ENCODE measurements at places on chromosomes 6 and 20.

- H3K27ac ChIP-seq = no peak overlapping the region
- H3K4me1 ChIP-seq = no peaks in the 10 kb centered on the region
- no peaks in the 10 kb centered on the region for H3K36me3 ChIP-seq
- no peak for DNase-seq
- peaks cover 3% of the 10 kb centered on the region for H3K27me3 ChIP-seq
- no peak overlapping the region for H3K4me3 ChIP-seq
Measured at GRCh38 chr20:25117990-25118389, 36.0 kb upstream of the VSX1 start.

DNA sequence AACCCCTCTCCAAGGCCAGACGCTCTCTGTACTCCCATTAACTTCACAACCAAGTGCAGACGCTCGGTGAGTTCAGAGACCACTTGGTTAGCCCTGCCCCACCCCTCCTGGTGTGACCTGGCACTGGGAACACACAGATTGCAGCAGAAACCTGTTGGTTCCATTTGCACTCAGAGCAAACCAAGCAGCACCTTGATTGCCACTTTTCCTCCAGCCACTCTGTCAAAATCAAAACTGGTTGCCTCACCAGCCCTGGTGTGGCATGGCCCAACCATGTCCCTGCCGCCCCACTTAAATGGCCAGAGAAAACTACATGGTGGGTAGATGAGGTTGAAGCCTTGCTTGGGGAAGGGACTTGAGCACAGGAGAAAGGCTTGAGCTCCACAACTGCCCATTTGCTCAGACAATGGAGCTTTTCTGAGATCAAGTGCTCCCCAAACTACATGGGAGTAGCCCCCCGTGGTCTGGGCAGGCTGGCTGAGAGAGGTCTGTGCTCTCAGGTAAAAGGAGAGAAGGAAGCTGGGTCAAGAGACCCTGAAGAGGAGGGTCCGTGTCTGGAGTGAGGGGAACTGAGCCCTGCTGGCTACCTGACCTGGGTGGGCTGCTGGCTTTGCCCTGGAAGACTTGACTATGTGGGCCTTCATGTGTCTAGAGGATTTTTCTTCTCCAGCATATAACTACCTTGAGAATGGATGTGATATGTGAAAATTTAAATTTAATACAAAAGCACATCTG lies 43.4 kb downstream of the PLCG1 start:
- no peaks in the 10 kb centered on the region for H3K27me3 ChIP-seq
- no peak for DNase-seq
- no peak overlapping the region for H3K4me3 ChIP-seq
- H3K27ac ChIP-seq = no peak overlapping the region
- H3K36me3 ChIP-seq = peaks cover 17% of the 10 kb centered on the region

- H3K4me1 ChIP-seq = peaks cover 72% of the 10 kb centered on the region
- DNase-seq = no peak
- peak overlapping the region; percentile 96 for H3K27ac ChIP-seq
- H3K27me3 ChIP-seq = no peaks in the 10 kb centered on the region
- H3K4me3 ChIP-seq = peak overlapping the region; percentile 93
Measured at GRCh38 chr6:32177183-32177787, 920 bp upstream of the RNF5 start.

GRCh38 chr20:7151676-7152470 lies 384.4 kb downstream of the BMP2 start:
- no peaks in the 10 kb centered on the region for H3K27me3 ChIP-seq
- no peak overlapping the region for H3K27ac ChIP-seq
- DNase-seq = no peak
- no peak overlapping the region for H3K4me3 ChIP-seq
- H3K4me1 ChIP-seq = no peaks in the 10 kb centered on the region

GRCh38 chr6:34240329-34241248 lies 3.9 kb downstream of the HMGA1 start:
- no peak overlapping the region for H3K4me3 ChIP-seq
- H3K27me3 ChIP-seq = no peaks in the 10 kb centered on the region
- H3K27ac ChIP-seq = no peak overlapping the region
- peaks cover 31% of the 10 kb centered on the region for H3K36me3 ChIP-seq
- DNase-seq = peak; percentile 56
- H3K4me1 ChIP-seq = peaks cover 49% of the 10 kb centered on the region

DNA sequence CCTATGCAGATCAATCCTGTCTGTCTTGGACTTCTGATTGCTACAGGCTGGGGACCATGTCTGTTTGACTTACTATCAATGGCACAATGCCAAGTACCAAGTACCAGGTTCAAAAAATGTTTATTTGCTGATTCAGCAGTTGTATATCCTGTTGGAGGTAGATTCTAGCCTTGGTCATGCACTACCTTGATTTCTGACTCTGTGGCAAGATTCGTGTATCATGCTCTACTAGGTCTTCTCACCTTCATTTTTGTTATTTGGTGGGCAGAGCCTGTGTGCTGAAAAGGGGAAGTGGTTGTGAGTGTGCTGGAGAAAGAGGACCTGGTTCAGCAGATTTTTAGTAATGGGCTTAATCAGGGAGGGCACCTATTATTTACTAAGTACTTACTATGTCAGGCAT lies 192.4 kb upstream of the MYLIP start:
- no peaks in the 10 kb centered on the region for H3K27me3 ChIP-seq
- no peaks in the 10 kb centered on the region for H3K4me1 ChIP-seq
- H3K4me3 ChIP-seq = no peak overlapping the region
- no peak for DNase-seq
- no peak overlapping the region for H3K27ac ChIP-seq

DNA sequence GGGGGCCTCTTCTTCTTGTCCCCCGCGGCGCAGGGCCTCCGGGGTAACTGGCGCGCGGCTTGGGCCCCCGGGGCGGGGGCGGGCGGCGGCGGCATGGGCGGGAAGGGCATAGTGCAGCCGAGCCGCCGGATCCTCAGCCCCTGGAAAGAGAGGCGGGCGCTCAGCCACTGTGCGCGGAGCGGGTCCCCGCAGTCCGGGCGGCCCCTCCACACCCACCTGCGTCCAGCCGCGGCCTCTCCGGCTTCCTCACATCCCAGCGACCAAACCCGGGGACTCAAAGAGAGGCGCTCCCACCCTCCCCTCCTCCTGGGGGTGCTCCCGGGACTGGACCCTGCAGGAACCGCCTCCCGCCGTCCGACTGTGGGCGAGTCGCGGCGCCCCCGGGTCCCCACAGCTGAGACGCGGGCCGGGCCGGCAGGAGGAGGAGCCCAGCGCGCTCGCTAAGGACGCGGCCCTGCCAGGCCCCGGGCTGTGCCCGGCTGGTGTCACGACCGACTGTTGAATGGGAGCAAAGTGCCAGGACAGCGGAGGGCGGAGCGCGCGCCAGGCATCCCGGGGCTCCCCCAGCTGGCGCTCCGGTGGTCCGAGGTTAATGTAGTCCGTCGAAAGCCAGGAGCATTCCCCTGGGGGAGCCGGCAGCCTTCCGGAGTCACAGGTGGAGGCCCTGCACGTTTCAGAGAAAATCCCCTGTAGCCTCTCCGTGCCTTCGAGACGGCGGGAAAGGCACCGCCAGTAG lies at the start of gene PRR18:
Gene PRR18, minus strand, starts transcription at position 360 of the 736 bp plus-strand sequence. Its CDS starts 250 bp downstream, at position 110.
- peaks cover 21% of the 10 kb centered on the region for H3K4me1 ChIP-seq
- peak within 1 kb of the TSS; percentile 59 for H3K4me3 ChIP-seq
- no peak for DNase-seq
- H3K27me3 ChIP-seq = peaks cover 59% of the 10 kb centered on the region
- H3K27ac ChIP-seq = no peak within 1 kb of the TSS
